ENCODE measurements at places on chromosomes 3 and 15. TPM values are rescaled to one million over a fixed set of nuclear protein-coding genes. Genes with fewer than 3 reads are reported as not detected.

DNA sequence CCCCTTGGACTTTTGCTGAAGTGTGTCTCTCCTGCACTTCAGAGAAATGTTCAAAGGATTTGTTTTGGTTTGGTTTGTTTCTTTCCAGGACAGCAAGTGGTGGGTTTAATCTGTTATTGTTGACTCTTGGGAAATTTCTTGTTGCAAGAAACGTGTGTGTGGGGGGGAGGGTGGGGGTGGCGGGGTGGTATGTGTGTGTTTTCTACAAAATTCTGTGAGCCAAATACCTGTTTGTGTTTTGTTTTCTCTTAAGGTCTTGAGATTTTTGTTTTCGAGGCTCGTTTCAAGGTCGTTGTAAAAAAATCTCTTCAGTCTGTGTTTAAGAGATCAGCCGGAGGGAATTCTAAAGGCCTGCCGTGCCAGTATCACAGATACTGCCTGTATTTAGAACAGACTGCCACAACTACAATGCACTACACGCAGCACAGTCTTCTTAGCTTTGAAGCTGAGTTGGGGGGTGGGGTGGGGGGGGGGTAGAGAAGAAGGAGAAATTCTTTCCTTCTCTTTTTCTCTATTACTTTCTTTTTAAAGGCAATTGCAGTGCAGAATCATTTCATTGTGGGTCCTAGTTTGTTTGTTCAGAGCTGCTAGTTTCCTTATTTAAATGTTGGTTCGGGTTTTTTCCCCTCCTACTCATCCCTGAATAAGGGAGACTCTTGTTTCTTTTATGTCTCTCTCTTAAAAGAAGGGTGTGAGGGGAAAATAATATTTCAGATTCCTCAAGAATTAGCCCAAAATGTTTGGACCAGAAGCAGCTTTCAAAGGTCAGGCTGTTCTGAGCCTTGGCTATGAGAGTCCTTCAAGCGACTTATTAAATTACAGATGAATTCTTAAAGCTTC lies 1.4 kb upstream of the BCL6 start:
- H3K27ac ChIP-seq, result peak overlapping the region; percentile 100
- peak overlapping the region; percentile 87 for H3K4me3 ChIP-seq
- peaks cover 64% of the 10 kb centered on the region for H3K4me1 ChIP-seq
- DNase-seq, result no peak

DNA sequence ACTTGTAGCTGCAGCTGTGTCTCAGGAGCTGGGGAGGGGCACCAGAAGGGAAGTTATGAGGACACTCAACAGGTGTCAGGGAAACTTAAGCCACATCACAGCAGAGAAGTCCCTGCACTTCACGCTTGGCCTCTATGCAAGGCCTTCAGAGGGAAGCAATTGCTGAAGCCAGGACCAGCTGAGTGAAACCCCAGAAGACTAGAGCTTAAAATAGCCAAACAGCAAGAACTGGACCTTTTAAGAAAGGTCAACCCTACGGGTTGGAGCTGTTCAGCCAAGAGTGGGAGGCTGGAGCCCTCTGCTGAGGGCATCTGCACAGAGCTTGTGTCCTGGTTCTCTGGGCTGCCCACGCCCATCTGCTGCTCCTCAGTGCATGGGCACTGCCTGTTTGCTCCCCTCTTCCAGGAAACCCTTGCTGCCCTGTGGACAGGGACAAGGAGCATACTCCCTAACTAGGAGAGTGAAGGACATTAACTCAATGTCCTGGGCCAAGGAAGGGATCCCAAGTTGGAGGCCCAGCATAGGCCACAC lies 3.9 kb upstream of the GRAMD2A start:
- H3K27me3 ChIP-seq, result no peaks in the 10 kb centered on the region
- H3K4me1 ChIP-seq, result peaks cover 17% of the 10 kb centered on the region
- no peak overlapping the region for H3K4me3 ChIP-seq
- H3K27ac ChIP-seq, result no peak overlapping the region
- DNase-seq, result no peak

DNA sequence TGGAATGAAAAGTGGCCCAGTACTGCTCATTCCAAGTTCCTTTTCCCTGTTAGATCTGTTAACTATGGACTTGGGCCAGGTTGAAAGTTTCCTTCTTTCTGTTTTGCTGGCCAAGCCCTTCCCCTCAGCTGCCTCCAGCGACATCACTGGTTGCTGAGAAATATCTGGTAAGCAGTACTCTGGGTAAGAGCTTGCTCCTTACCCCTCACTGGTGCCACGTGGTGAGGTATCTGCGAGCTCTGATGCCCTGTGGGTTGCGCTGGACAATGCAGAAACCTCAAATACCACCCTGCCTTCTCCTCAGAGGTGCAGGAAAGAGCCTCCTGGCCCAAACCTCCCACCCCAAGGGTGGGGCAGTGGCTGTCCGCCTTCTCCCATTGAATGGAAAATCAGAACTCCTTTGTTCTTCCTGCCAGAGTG lies 42.9 kb upstream of the APH1B start:
- no peak for DNase-seq
- H3K27ac ChIP-seq, result peak overlapping the region; percentile 92
- H3K4me1 ChIP-seq, result peaks cover 69% of the 10 kb centered on the region
- no peaks in the 10 kb centered on the region for H3K27me3 ChIP-seq

DNA sequence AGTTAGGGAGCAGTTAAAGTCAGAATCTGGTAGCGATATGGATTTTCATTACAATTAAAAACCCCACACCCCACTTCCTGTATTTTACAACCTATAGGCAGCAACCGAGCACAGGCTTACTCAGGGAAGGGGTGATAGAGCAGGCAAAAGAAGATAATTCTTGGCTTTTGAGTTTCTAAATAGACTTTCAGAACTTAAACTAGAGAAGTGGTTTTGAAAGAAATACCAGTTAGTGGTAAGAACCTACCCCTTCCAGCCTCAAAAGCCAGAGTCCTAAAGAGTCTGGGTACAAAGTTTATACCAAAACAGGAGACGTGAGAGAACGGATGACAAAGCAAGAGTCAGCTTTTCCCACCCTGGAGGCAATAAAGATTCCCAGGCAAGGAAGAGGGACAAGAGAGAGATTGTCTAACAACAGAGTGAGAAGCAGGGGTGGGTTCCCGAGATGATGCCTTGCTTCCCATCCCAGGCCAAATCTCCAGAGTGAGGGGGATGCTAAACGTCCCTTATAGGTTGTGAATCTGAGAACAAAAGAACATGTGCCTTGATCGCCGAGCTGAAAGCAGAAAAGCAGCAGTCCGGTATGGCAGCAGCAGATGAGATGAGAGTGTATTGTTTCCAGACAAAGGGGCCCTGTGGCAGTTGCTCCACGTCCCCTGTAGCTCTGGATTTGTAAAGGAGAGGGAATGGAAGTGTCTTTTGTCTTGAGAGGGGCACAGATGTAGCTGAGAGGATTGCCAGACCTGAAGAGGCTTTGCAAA lies 36.8 kb downstream of the KLHL6 start:
- DNase-seq, result no peak
- H3K4me1 ChIP-seq, result peaks cover 8% of the 10 kb centered on the region
- no peaks in the 10 kb centered on the region for H3K36me3 ChIP-seq

DNA sequence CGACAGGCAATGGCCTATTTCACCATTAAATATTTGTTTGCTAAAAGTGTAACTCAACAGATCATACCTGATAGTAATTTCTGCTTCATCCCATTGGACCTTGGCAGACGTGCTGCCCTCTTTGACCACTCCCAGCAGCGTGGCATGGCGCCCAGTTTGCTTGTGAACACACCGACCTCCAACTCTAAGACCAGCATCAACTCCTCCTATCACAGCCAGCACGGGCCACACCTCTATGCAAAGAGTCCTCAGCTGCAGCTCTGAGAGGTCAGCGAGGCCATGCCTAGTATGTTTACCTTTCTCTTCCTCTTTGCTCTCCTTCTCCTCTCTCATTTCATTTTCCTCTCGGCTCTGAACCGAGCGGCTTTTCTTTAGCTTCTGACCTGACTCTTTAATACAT lies 80.6 kb downstream of the FBXL22 start:
- peaks cover 25% of the 10 kb centered on the region for H3K36me3 ChIP-seq
- H3K4me3 ChIP-seq, result no peak overlapping the region
- DNase-seq, result no peak
- peak overlapping the region; percentile 53 for H3K27ac ChIP-seq

CKMT1B gene
- not detected for total RNA-seq

GRCh38 chr3:66280304-66280703 lies 59.5 kb downstream of the SLC25A26 start:
- no peaks in the 10 kb centered on the region for H3K36me3 ChIP-seq
- H3K4me1 ChIP-seq, result peaks cover 29% of the 10 kb centered on the region
- DNase-seq, result no peak
- H3K27me3 ChIP-seq, result no peaks in the 10 kb centered on the region
- peak overlapping the region; percentile 30 for H3K27ac ChIP-seq

- no peak for DNase-seq
- H3K4me3 ChIP-seq, result no peak overlapping the region
- peaks cover 6% of the 10 kb centered on the region for H3K27me3 ChIP-seq
- H3K4me1 ChIP-seq, result no peaks in the 10 kb centered on the region
- H3K36me3 ChIP-seq, result no peaks in the 10 kb centered on the region
These were observed 622.5 kb downstream of the TBL1XR1 start for GRCh38 chr3:176574786-176575185.

DNA sequence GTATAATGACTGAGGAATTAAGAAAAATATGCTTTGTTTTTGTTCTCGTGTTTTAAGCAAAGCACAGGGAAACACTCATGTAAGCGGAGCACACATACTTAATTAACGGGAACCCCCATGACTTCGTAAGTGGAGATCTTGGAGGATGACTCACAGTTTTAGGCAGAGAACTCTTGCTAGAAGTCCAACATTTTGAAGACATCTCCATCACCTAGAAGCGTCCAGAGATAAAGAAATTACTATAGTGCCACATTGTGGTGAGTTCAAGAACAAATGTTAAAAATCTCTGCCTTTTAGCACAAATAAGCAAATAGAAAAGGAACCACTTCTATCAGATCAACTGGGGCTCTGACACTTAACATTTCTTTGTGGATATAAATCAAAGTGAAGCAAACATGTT lies 194.1 kb upstream of the ARHGEF26 start:
- no peaks in the 10 kb centered on the region for H3K36me3 ChIP-seq
- no peak for DNase-seq
- peaks cover 10% of the 10 kb centered on the region for H3K27me3 ChIP-seq
- no peak overlapping the region for H3K4me3 ChIP-seq

DNA sequence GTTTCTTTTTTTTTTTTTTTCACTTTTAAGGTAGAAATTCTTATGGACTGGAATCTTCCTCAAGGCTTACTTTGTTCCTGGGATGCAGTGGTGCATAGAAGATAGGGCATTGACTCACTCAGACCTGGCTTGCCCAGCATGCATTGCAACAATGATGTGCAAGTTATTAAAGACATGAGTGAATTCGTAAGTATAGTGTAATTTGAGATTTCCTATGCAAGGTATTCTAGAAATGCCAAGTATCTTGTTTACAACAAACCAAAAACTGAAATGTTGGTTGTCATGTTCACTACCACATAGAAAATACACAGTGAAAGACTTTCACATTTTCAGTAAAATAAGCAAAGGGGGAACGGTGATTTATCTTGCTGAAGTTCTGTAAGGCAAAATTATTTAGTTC lies 56.5 kb upstream of the FNDC3B start:
- peaks cover 4% of the 10 kb centered on the region for H3K4me1 ChIP-seq
- H3K36me3 ChIP-seq, result no peaks in the 10 kb centered on the region
- H3K4me3 ChIP-seq, result no peak overlapping the region
- DNase-seq, result no peak
- H3K27me3 ChIP-seq, result no peaks in the 10 kb centered on the region

DNA sequence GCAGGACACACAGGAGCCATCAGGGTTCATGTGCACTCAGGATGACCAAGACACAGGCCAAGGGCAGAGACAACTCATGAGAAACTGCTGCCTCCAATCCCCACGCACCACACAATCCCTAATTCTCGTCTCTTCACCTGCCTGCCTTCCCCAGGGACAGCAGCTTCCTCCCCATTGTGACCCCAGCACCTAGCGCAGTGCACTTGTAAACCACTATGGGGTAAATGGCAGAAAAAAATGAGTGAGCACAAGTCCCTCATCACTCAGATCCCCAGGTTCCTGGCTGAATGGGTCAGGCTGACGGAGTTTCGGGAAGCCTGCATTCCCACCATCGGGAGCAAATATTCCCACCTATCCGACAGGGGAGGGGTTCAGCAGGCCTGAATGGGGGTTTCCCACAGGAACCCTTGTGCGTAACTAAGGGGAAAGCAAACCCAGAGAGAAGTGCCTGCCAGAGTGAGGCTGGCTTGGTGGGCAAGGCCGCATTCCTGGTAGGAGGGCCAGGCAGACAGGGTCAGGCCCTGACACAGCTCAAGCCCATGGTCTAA lies 18.8 kb downstream of the PLXNB1 start:
- no peak overlapping the region for H3K4me3 ChIP-seq
- no peaks in the 10 kb centered on the region for H3K4me1 ChIP-seq
- peak; percentile 48 for DNase-seq
- H3K27me3 ChIP-seq, result no peaks in the 10 kb centered on the region

- no peak overlapping the region for H3K27ac ChIP-seq
- no peaks in the 10 kb centered on the region for H3K27me3 ChIP-seq
- H3K4me3 ChIP-seq, result no peak overlapping the region
- DNase-seq, result no peak
- no peaks in the 10 kb centered on the region for H3K4me1 ChIP-seq
These were observed 23.2 kb upstream of the GNB4 start for GRCh38 chr3:179474480-179474879.

DNA sequence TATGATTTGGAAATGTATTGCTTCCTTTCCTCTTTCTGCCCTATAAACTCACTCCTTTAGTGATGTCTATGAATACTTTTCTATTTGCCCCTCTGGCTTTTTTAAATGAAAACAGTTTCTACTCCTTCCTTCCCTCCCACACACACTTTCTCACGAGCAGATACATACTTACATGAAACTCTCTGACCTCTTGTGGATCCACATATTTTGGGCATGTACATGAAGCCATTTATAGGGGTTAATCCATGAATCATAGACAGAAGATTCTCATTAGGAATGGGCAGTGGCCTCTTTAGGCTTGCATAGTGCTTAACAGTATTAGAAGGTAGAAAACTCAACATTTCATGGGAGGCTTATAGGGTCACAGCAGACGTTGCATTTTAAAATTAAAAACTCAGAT lies 24.8 kb downstream of the ANAPC13 start:
- H3K27ac ChIP-seq, result peak overlapping the region; percentile 96
- no peaks in the 10 kb centered on the region for H3K36me3 ChIP-seq
- H3K4me3 ChIP-seq, result no peak overlapping the region
- H3K27me3 ChIP-seq, result no peaks in the 10 kb centered on the region
- DNase-seq, result no peak

DNA sequence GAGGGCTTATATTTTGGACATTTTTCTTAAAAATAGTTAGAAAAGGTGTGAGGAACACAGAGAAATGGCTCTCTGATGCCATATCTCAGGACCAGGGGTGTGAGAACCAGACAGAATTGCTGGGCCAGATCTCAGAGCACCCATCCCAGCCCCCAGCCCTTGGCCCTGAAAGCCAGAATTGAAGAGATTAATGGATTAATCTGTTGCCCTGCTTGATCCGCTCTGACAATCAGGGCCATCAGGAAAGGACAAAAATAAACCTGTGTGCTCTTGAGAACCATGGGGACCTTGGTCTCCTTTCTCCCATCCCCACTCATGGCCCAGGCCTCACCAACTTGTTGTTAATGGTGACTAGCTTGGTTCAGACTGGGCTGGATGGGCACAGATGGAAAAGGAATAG lies 113.5 kb downstream of the CADPS start:
- no peaks in the 10 kb centered on the region for H3K4me1 ChIP-seq
- peaks cover 4% of the 10 kb centered on the region for H3K27me3 ChIP-seq
- no peak for DNase-seq

- H3K4me1 ChIP-seq, result peaks cover 10% of the 10 kb centered on the region
- no peak overlapping the region for H3K4me3 ChIP-seq
- H3K27ac ChIP-seq, result no peak overlapping the region
- DNase-seq, result no peak
These were observed 25.3 kb downstream of the GALNT15 start for GRCh38 chr3:16199769-16200168.

SPINK8 gene
- total RNA-seq, result not detected

GRCh38 chr3:143163562-143164100 lies 44.1 kb downstream of the CHST2 start:
- no peak overlapping the region for H3K27ac ChIP-seq
- DNase-seq, result no peak
- H3K36me3 ChIP-seq, result no peaks in the 10 kb centered on the region
- no peaks in the 10 kb centered on the region for H3K27me3 ChIP-seq
- H3K4me3 ChIP-seq, result no peak overlapping the region

Measured in chondrocyte (in vitro differentiated cells).